ENCODE measurements at places on chromosomes 16 and 17.
A peak's percentile ranks its signal among the peaks of the same experiment; 100 is the strongest.

DNA sequence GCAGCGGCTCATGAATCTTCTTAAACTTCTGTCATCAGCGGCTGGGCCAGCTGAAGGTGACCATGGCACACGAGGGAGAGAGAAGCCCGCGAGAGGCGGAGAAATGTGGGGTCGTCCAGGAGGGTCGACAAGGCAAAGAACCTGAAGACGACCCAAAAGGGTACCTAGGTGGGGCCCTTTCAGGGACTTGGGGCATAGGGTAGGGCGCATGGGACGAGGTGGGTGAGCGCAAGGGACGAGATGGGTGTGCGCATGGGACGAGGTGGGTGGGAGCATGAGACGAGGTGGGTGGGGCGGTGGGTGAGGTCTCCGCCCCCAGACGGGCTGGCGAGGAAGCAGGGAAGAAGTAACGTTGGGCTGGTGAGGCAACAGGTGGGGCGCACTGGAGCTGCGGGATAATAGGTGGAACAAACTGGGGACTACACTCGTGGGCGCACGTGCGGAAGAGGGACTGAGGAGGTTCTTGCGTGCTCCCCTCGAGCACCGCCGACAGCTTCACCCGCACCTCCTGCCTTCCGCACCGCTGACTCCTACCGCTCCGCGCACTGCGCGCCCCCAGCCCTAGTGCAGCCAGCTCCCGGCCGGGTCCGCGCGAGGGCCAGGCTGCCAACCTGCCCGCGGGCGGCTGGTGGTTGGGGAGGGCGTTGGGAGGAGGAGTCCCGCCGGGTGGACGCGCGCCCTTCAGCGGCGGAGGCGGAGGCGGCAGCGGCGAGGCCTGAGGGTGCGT, 23.2 kb upstream of the CRYM start:
- DNase-seq: peak; percentile 74

GRCh38 chr16:8645141-8645521, 23.6 kb downstream of the METTL22 start:
- DNase-seq: no peak

DNA sequence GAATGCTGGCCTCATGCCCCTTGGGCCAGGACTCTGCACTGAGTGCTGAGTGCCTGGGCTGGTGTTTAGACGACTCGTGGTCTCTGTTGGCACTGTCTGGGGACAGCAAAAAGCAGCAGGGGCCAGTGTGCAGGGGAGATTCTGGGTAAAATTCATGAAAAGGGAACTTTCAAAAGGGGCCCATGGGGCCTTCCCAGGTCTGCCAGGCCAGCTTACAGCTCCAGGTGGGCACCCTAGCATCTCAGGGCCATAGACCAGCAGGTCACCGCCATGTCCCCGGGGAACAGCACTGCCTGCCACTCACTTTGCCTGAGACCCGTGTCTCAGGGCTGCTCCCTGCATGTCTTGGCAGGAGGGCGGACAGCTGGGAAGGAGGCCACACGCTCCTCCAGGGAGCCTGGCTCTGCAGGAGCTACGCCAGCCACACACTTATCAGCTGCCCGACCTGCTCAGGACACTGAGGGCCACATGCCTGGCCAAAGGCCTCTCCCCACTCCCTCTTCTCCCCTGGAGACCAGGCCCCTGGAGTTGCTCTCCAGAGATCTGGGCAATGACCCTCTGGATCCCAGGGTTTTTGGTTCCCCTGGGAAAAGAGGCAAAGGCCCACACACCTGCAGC, 8.8 kb upstream of the FASN start:
- no peak for DNase-seq

DNA sequence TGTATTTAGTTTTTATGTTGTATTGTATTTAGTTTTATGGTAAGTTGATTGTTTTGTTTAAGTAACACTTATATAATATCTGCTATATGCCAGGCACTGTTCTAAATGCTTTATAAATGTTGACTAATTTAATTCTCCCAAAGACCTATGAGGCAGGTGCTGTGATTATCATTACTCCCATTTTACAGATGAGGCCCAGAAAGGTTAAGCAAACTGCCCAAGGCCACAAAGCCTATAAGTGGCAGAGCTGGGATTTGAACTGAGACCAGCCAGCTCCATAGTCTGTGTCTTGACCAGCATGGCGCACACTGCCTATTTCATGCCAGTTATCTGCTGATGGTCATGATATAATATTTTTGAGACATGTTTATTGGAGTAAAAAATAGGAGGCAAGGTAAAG, 24.0 kb downstream of the IL21R start:
- DNase-seq: no peak

- no peak for DNase-seq
Observed at GRCh38 chr17:6670571-6670970, 19.0 kb downstream of the C17orf100 start.

- no peak for DNase-seq
Observed at GRCh38 chr17:69883120-69883519, 191.9 kb upstream of the KCNJ16 start.

- no peak for DNase-seq
Observed at GRCh38 chr16:11067697-11068141, 123.4 kb downstream of the CLEC16A start.

- DNase-seq: no peak
Observed at GRCh38 chr17:65559804-65560627, 1.4 kb downstream of the AXIN2 start.

GRCh38 chr16:64626776-64627175, 495.1 kb downstream of the CDH11 start:
- DNase-seq: no peak

GRCh38 chr17:63805591-63805990, 21.6 kb upstream of the PSMC5 start:
- DNase-seq: no peak

GRCh38 chr17:50259477-50260324, 14.6 kb upstream of the TMEM92 start:
- no peak for DNase-seq

DNA sequence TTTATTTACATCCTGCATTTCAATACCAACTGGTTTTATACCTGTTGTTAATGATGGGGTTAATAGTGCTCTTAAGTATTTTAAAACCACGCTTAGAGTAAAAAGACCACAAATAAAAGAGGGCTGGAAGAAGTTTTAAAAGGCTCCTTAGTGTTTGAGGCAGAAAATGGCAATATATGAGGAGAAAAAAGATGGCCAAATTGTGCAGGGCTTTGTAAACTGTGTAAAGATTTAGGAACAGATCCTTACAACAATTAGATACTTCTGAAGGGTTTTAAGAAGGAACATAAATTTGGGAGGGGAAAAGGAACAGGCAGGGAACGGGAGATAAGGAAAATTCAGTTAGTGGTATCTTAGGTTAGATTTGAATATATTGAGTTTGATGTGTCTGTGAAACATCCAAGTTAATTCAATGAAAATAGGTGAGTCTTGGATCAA, 12.7 kb downstream of the CDC27 start:
- no peak for DNase-seq

DNA sequence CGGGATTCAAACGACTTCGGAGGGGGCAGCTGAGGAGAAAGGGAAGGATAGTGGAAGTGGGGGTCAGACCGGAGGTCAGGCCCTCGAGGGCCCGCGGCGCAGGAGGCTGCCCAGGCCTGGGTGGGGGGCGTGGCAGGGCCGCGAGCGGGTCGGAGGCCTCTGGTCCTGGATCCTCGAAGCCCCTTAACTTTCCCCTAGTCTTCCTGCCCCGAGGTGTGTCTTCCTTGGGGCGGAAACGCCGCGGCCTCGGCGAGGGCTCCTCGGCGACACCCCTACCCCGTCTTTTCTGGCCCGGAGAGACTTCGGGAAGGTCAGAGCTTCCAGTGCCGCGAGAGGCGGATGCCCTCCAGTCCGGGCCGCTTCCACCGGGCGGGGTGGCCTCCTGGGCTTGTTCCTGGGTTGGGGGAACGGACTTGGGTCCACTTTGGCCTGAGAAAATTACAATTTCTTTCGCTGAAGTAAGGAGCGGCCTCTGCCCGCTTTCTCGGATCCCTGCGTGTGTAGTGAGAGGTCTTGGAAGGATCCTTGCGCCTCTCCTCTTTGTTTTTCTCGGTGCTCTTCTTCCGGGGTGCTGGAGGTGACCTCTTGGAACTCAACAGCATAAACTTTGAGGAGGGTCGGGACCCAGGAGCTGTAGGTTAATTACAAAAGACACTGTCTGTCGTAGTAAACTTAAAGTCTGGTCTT, 491 bp downstream of the IST1 start:
- no peak for DNase-seq

GRCh38 chr17:77677630-77678029, 280.9 kb upstream of the TNRC6C start:
- DNase-seq: no peak

DNA sequence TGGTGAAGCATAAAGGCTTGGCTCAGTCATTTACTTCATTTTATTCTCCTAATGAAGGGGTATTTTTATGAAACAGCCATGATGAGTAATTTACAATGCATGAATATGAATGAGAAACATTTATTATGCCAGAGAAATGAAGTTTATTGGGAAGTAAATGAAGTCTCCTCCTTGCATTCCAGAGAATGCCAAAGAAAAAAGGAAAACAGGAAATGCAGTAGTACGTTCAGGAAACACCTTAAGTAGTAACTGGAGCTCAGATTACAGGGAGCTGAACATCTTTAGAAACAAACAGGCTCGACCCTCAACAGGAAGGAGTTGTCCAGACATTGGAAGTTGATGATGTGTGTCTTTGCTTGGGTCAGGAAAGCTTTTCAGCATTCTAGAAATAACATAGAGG, 4.6 kb downstream of the KRT34 start:
- no peak for DNase-seq

- DNase-seq: no peak
Observed at GRCh38 chr17:55524440-55525220, 13.4 kb upstream of the SMIM36 start.

- peak; percentile 63 for DNase-seq
Observed at GRCh38 chr16:55703003-55704001, 47.5 kb downstream of the SLC6A2 start.
